ENCODE measurements at places on chromosomes 5 and 9. TPM values are rescaled to one million over a fixed set of nuclear protein-coding genes. Genes with fewer than 3 reads are reported as not detected.
A peak's percentile ranks its signal among the peaks of the same experiment; 100 is the strongest.

DNA sequence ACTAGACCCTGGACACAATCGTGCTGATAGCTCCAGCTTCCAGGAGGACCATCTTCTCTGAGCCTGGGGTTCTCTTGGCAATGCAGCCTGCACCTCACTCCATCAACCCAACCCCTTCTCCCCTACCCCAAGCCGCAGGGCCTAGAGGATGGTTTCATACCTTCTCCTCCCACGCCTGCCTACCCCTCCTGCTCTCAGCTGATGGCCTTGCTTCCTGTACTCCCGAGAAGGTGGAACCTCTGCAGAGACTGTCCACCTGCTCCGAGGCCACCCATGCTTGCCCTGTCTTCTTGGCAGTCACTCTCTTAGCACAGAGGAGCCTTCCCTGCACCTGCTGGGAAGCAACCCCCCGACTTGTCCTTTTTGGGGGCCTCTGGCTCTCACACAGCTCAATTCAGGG lies 241.9 kb downstream of the IRX2 start:
- H3K27me3 ChIP-seq = no peaks in the 10 kb centered on the region
- no peaks in the 10 kb centered on the region for H3K36me3 ChIP-seq
- no peaks in the 10 kb centered on the region for H3K4me1 ChIP-seq
- H3K27ac ChIP-seq = no peak overlapping the region

GRCh38 chr9:5512658-5513452 lies 2.5 kb downstream of the PDCD1LG2 start:
- no peaks in the 10 kb centered on the region for H3K27me3 ChIP-seq
- H3K4me3 ChIP-seq = no peak overlapping the region
- H3K27ac ChIP-seq = no peak overlapping the region
- no peaks in the 10 kb centered on the region for H3K4me1 ChIP-seq

- no peaks in the 10 kb centered on the region for H3K36me3 ChIP-seq
- H3K4me1 ChIP-seq = no peaks in the 10 kb centered on the region
- H3K27me3 ChIP-seq = no peaks in the 10 kb centered on the region
Observed at GRCh38 chr9:5112109-5112592, 73.3 kb downstream of the INSL6 start.

DNA sequence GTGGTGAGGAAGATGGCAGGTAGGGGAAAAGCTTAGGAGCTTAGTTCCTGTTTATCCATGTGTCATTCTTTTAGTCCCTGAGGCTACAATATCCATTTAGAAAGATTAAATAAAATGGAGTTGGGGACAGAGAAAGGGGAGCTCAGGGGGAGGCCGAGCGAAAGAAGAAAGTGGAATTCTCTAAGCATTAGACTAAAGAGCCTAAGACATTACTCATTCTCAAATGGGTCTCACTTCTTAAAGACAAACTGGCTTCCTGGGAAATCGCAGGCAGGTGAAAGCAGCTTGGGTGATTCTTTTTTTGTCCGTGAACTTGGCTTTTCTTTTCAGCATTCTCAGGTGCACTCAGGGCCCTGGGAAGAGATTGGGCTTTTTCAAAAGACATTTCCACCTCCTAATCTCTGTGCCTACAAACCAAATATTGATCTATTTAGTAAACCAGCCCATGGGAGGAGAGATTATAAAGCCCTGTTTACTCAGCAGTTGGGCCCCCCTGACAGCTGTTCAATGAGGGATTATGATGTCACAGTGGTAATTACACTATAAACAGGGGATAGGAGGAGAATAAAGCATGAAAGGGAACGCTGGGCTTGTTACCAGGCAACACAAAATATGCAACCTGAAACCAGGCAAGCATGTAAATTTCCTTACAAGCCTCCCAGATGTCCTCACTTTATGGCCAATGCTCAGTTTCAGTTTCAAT lies 584.0 kb downstream of the ACTL7B start:
- no peaks in the 10 kb centered on the region for H3K4me1 ChIP-seq
- no peak for DNase-seq
- H3K27ac ChIP-seq = peak overlapping the region; percentile 63
- no peaks in the 10 kb centered on the region for H3K27me3 ChIP-seq

DNA sequence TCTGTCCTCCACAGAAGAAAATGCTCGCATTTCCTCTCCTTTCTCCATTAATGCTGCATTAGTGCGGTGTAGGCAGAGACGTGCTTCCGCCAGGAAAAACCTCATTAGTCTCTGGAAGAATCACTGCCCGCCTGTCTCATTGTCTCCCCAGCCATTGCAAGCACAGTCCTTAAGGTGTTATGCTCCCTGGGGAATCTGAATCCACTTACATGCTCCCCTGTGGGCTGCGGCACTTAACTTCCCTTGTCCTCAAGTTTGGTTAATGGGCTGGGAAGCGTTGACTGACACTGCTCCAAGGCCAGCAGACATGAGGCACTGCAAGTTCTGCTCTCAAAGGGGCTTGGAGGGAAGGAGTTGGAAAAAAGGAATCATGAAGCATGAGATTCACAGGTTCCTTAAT lies 41.6 kb downstream of the TARS1 start:
- H3K27ac ChIP-seq = no peak overlapping the region
- DNase-seq = no peak
- H3K4me1 ChIP-seq = no peaks in the 10 kb centered on the region
- no peak overlapping the region for H3K4me3 ChIP-seq

DNA sequence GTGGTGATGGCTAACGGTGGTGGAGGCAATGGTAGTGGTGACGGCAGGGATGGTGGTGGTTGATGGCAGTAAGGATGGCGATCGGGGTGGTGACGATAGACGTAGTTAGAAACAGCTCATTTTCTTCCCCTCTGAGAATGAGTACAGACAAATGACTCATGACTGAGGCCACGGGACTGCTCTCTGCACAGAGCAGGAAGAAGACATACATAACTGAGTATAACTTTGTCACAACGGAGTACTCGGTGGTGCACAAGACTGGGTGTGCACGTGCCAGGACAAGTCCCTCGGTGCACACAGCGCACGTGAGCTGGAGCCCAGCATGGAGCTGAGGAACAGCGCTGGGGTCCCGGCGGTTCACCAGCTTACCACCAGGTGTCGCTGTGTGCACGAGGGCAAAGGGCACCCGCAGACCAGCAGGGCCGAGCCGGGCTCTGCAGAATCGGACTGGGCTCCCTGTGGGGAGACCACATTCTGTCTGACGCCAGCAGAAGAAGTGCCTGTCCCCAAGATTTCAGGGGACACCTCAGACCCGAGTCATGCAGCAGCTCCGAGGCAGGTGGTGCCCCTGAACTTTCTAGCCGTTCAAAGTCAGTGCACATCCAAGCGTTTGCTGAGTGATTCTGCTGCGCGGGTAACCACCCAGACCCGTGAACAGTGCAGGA lies 188.6 kb downstream of the FSTL4 start:
- H3K4me3 ChIP-seq = no peak overlapping the region
- no peaks in the 10 kb centered on the region for H3K27me3 ChIP-seq
- no peaks in the 10 kb centered on the region for H3K4me1 ChIP-seq
- DNase-seq = peak; percentile 35

DNA sequence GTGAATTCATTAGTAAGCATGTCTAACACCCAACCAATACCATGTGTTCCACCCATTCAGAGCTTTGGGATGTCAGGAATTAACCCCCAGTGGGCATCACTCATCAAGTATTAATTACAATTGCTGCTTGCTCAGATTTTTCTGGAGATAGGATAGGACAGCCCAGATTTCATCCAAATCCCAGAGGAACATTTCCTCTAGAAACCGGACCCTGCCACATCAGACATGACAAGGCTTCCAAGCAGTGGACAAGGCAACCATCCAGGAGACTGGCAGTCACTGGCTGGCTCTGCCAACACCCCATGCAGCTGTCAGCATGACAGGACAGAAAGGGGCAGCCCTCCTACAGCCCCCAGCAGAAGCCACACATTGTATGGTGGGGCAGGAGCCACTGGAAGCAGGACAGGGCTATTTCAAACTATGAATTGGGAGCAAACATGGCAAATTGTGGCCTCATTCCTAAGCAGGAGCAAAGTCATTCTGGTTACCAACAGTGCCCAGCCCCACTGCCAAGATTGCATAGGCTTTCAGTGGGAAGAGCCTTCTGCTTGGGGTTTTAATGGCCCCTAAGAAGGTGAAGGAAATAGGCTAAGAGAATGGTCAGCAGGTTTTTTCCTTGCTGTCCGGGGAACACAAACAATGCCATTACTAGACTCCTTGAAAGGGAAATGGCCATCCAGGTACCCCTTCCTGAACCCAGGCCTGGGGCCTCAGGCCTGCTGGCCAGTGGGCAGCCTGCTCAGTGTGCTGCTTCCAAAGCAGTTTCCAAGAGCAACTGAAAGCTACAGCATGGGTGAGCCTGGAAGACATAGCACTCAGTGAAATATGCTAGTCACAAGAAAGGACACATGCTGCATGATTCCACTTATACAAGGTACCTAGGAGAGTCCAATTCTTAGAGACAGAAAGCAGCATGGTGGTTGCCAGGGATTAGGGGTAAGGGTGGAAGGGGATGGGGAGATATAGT lies 294.7 kb upstream of the SLC30A5 start:
- no peak overlapping the region for H3K27ac ChIP-seq
- no peaks in the 10 kb centered on the region for H3K4me1 ChIP-seq
- H3K36me3 ChIP-seq = no peaks in the 10 kb centered on the region
- H3K4me3 ChIP-seq = no peak overlapping the region
- DNase-seq = no peak

The PLPP6 gene
- total RNA-seq = 4.2 TPM

DNA sequence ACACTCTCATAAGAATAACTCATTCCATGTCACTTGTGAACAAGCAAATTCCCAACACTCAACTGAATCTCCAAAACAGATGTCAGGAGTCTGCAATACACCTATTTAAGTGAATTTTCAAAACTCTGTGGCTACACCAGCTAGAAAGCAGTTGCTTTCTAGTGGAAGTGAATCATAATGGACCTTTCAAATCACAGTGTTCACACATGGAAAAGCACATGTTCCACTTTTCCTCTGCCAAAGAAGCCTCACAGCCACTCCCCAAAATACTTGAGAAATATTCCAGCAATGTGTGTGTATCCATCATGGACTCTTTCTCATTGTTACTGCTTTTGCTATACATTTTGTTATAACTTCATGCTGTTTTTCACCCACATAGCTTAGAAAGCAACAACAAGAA lies 17.4 kb downstream of the MARCHF3 start:
- no peaks in the 10 kb centered on the region for H3K27me3 ChIP-seq
- DNase-seq = no peak
- no peaks in the 10 kb centered on the region for H3K36me3 ChIP-seq

DNA sequence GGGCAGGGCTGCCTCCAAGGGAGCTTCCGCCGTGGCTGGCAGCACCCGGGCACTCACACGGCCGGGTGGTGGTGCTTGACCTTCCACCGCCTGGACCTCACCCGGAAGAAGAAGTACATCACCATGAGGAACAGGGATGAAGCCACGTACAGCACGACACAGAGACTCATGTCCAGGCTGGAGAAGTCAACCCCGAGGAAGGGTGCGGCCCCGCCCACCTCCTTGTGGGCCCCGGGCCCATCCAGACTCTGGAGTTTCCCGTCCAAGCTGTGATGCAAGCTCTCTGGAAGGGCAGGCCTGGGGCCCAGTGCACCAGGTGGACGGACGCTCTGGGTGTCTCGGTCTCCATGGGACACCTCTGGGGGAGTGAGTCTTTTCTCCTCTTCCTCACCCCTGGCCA lies 3.7 kb upstream of the LHX3 start:
- H3K4me3 ChIP-seq = no peak overlapping the region
- H3K27me3 ChIP-seq = no peaks in the 10 kb centered on the region
- H3K36me3 ChIP-seq = no peaks in the 10 kb centered on the region
- DNase-seq = no peak
- H3K27ac ChIP-seq = no peak overlapping the region

DNA sequence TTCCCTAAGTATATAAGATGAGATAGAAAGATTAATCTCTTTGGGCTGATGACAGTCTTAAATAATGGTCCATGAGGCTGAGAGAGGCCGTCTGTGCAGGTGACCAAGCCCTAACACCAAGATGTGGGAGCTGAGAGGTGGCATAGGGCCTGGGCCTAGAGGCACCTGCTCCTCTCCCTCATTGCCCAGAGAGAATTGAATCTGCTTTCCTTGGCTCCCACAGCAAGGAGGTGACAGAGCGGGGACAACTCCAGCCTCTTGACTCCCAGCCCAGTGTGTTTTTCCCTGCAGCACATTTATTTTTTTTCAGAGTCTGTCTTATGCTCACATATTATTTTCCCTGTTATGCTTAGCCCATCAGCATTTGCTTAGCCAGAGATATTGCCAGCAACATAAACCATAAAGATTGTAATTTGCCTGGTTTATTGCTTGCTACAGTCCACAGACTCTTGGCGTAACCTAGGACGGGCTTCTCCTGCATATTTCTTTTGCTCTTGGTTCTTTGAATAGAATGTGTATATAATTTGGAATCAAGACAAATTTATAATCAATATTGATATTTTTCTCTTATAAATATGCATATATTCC lies 105.6 kb downstream of the NTRK2 start:
- no peaks in the 10 kb centered on the region for H3K27me3 ChIP-seq
- no peak overlapping the region for H3K4me3 ChIP-seq
- H3K36me3 ChIP-seq = no peaks in the 10 kb centered on the region
- no peak for DNase-seq
- no peaks in the 10 kb centered on the region for H3K4me1 ChIP-seq

The SLC45A2 gene
- total RNA-seq = not detected

- H3K27me3 ChIP-seq = no peaks in the 10 kb centered on the region
- H3K27ac ChIP-seq = no peak overlapping the region
- DNase-seq = no peak
- peaks cover 5% of the 10 kb centered on the region for H3K4me1 ChIP-seq
- peaks cover 5% of the 10 kb centered on the region for H3K36me3 ChIP-seq
- no peak overlapping the region for H3K4me3 ChIP-seq
Observed at GRCh38 chr9:2066312-2067273, 51.4 kb downstream of the SMARCA2 start.

The CCL27 gene
- total RNA-seq = not detected

The ABLIM3 gene
- total RNA-seq = 51.3 TPM

DNA sequence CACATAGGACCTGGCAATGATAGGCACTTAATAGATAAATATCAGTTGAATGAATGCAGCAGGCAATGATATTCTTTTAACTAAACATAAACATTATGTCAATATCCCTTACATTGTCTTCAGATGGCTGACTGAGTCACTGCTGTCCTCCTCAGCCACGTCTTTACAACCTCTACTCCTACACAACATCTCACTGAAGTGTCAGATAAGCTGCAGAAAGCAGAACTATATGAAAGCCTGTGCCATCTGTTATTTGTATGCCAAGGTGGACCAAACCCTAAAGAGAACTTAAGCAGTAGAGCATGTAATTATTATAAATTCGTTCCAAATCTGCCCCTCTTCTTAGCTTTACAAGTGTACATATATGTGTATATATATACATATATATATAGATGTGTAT lies 271.2 kb downstream of the RASEF start:
- DNase-seq = no peak
- no peak overlapping the region for H3K27ac ChIP-seq

DNA sequence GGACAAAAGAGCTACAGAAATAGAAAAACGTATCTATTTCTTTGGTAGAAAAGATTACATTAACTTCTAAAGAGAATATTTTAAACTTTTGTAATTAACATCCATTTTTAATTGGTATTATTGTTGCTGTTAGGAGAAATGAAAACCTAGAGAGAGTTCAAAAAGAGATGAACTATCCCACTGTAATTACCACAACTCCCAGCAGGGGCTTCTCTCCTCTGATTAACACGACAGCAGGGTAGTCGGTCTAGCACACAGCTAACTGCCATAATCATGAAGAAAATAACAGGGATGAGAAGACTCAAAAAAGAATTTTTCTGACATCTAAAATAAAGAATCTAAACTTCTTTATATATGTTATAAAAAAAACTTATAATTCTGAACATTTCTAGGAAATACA lies 86.2 kb upstream of the CDH9 start:
- no peak for DNase-seq
- H3K27me3 ChIP-seq = no peaks in the 10 kb centered on the region
- no peak overlapping the region for H3K27ac ChIP-seq

The POMT1 gene
- 45.9 TPM for total RNA-seq

GRCh38 chr5:41966401-41967105 lies 41.5 kb downstream of the FBXO4 start:
- no peak overlapping the region for H3K4me3 ChIP-seq
- H3K27me3 ChIP-seq = no peaks in the 10 kb centered on the region
- DNase-seq = no peak
- no peaks in the 10 kb centered on the region for H3K4me1 ChIP-seq
- no peak overlapping the region for H3K27ac ChIP-seq

Measured in tibial nerve (tissue), 4 donors.